ENCODE measurements at places on chromosomes 5 and 9.

DNA sequence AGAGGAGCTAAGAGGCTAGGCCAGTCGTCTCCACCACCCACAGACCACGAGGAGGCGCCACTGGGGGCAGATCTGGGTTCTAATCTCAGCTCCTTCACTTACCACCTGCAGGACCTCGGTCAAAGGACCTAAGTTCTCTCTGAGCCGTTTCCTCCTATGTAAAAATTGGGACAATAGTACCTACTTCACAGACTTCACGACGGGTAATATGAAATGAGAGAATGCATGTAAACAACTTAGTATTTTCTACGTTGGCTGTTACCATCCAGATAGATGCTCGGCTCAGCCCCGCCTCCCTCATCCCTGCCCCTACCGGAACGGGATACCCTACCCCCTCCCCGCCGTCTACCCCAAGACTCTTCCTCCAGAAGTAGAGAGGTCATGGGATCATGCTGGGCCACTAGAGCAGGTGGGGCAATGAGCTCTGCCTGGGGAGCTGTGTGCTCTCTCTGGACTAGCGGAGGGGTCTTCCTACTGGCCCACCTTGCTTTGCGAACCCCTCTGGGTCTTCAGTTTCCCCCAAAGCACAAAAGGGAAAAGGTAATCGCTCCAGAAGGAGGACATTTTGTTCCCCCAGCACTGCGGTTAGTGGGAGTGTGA, 541 bp downstream of the GNPDA1 start:
- DNase-seq, result peak; percentile 26

DNA sequence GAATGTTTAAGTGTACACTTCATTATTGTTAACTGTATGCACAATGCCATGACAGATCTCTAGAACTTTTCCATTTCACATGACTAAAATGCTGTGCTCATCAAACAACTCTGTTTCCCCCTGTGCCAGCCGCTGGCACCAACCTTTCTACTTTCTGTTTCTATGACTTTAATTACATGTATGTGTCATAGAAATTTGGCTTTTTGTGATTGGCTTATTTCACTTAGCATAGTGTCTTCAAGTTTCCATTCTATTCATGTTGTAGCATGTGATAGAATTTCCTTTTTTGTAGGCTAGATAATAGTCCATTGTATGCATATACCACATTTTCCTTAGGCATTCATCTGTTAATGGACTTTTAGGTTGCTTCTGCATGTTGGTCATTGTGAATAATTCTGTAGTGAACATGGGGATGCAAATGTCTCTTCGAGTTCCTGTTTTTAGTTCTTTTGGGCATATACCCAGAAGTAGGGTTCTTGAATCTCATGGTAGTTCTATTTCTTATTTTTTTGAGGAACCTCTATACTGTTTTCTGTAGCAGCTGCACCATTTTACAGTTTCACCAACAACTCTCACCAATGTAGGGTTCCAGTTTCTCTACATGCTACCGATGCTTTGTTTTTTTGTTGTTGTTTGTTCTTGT, 184.4 kb upstream of the DMRT1 start:
- DNase-seq, result no peak

- no peak for DNase-seq
These were observed 30.9 kb upstream of the OLFM1 start for GRCh38 chr9:135056541-135056940.

DNA sequence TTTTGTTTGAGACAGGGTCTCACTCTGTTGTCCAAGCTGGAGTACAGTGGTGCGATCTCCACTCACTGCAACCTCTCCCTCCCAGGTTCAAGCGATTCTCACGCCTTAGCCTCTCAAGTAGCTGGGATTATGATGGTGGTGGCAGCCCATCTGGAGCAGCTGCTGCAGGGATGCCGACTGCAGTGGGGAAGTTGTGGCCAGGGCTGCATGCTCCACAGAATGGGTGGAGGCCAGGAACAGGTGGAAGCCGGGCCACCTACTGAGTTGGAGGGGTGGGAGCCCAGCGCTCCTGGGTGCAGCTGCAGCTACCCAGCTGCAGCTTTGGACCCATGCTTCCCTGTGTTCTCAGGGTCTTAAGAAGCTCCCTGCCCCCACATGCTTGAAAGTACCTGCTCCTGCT, 99.7 kb downstream of the SCAI start:
- no peak for DNase-seq

DNA sequence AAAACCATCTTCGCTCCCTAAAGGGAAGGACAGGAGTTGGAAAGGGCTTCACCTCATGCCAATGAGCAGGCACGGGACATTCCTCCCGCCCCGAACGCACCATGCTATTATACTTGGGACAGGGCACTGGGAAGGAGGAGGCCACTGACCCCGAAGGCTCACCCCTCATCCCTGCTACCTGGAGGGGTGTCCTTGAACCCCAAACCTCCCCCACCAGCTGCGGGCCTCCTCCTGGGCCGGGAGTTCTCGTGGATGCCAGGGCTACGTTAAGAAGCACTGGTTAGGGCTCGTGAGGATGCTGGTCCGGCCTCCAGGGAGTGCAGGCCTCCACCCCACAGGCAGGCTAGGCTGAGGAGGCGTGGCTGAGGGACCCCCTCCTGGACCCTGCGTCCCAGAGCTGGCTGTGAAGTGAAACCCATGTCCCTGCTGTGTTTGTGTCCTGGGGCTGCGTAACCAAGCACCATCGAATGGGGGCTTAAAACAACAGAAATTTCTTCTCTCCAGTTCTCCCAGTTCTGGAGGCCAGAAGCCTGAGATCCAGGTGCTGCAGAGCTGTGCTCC, 111.0 kb upstream of the SARDH start:
- no peak for DNase-seq

DNA sequence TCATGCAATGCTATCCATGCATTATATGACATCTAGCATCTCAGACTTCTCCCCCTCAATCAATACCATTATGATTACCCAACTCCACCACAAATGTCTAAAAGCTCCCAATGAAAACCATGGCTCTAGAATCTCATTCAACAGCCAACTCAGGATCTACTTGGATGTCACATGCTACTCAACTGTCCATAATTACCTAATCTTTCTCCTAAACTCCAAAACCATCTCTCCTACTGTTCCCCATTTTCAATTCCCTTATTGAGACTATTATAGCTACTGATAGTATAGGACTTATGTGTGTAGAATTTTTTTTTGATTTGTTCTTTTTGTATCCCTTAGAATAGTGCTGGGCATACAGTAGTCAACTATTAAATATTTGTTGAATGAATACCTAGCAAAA, 8.2 kb upstream of the STRBP start:
- DNase-seq, result no peak

GRCh38 chr5:90050103-90050502, 359.5 kb downstream of the CETN3 start:
- no peak for DNase-seq

DNA sequence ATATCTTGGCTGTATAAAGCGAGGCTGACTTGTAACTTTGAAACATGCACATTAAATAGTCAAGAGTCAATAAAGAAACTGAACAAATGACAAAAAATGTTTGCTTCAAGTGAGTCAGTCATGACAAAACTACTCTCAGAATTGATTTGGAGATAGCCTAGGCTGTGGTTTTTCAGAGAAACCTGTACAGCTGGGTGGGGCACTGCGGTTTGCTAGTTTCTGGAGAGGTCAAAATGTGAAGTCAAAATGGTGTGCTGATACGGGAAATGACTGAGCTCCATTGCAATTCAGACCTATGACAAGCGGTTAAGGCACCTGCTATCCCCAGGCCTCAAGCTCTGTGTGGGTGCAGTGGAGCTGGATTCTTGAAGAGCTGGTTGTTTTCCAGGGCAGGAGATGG, 10.3 kb upstream of the CD180 start:
- no peak for DNase-seq

- DNase-seq, result no peak
These were observed 30.3 kb downstream of the SLC25A46 start for GRCh38 chr5:110769000-110769681.

GRCh38 chr5:144549580-144549979, 378.9 kb downstream of the KCTD16 start:
- peak; percentile 62 for DNase-seq

DNA sequence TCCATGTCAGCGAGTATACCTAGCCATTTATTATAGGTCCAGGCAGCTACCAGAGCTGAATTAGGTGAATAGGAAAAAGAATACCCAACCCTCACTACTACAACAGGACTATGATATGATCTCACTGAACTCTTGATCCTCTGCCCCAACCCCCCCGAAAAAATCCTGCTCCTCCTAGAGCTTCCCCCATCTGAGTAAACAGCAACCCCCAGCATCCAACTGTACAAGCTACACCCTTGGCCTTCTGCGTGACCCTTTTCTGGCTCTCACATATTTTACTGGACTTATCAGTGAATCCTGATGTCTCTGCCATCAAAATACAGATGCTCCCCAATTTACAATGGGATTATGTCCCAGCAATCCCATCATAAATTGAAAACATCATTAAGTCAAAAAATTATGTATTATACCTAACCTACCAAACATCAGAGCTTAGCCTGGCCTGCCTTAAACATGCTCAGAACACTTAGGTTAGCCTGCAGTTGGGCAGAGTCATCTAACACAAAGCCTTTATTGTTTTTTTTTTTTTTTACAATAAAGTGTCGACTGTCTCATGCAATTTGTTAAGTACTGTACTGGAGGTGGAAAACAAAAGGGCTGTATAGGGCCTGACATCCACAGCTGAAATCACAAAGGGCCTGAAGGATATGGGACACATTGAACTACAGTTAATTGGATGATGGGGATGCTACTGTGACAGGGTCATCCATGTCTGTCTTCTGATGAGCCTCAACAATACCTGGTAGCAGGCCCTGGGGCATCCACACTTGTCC, 128.9 kb upstream of the ERCC6L2 start:
- DNase-seq, result no peak

DNA sequence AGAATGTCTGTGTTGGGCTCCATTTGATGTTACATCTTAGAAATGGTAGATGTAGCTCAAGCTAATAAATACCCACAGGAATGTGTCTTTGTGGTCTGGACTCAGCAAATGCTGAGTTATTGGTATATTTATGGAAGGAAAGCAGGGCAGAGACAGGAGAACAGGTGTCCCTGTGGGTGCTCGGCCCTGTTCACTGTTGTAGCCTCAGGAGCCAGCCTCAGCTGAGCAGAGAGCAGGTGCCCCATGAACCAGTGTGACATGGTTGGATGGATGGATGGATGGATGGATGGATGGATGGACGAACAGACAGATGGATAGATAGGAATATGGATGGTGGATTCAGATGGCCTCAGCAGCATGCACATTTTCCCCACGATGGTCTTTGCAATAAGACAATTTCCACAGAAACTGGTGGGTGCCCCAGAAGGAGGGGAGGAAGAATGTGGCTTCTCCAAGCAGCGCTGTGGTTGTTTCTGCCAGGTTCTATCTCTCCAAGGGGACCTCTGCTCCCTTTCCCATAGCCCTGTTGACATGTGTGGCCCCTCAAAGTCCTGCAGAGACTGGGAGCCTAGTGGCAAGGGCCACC, 8.2 kb upstream of the IRF1 start:
- no peak for DNase-seq

- DNase-seq, result no peak
These were observed 267.8 kb downstream of the MED10 start for GRCh38 chr5:6110441-6111005.

- DNase-seq, result no peak
These were observed 2.6 kb downstream of the IER5L start for GRCh38 chr9:129175515-129175824.

DNA sequence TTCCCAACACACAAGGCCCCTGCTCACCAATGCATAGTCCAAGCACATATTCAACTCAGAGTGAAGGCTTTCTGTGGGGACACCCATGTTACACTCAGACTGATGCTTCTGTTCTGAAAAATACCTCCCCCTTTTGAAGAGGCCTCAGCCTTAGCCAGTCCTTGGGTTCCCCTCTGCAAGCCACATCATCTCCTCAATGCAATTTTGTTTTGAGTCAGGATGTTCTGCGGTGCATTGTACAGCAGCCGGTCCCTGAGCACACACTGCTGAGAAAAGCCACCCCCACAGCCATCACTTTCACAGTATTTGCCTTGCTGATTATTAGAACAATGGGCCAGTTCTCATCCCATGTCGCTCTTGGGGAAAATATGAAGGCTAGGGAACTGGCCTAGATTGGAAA, 241.2 kb downstream of the FAM114A2 start:
- no peak for DNase-seq

DNA sequence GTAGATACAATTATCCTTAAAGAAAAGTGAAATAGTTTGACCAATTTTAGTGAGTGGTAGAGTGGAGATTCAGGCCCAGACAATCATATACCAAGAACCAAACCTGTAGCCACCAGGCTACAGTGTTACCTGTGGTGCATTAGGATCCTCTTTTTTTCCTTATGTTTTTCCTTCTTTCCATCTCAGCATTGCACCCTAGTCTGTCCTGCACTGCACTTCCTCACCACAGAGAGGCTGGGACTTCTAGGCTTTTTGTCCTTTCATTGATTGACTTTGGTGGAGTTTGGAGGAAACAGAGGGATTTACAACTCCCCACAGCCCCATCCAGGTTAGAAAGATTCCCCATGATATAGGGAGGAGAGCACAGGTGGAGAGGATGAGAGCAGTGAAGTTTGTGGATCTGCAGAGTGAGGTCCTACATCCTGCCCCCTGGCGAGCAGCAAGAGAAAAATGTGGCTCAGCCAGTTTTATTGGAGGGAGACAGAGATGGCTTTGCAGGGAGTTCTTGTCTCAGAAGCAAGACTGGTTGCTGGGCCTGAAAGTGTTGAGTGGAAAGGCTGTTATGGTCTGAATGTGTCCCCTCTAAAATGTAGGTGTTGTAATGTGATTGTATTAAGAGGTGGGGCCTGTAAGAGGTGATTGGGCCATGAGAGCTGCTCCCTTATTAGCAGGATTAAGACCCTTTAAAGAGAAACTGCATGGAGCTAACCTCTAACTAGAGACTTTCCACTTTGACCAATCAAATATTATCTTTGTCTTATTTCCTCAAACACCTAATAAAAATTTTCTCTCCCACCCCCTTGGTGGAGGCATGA, 36.2 kb downstream of the KIF4B start:
- no peak for DNase-seq

Measured in NCI-H1694 treated with DMSO at 0.1 percent for 48 hours (cell line).